Mononuclear cell (primary cell): ENCODE measurements at places on chromosomes 12 and 14. TPM values are rescaled to one million over a fixed set of nuclear protein-coding genes. Genes with fewer than 3 reads are reported as not detected.

The TESPA1 gene
- 113 TPM for total RNA-seq

The IQSEC3 gene
- total RNA-seq: 0.21 TPM

The GLIPR1L1 gene
- not detected for total RNA-seq

The RIMKLB gene
- total RNA-seq: 8.3 TPM

The DCN gene
- 1.3 TPM for total RNA-seq

The KCNA1 gene
- under 0.01 TPM for total RNA-seq

The MDP1 gene
- 4.5 TPM for total RNA-seq

The CDKL1 gene
- total RNA-seq: 4.6 TPM

The DEPDC4 gene
- total RNA-seq: not detected

The MGP gene
- total RNA-seq: 0.31 TPM

The CYP46A1 gene
- total RNA-seq: 0.10 TPM

The TSHR gene
- total RNA-seq: 0.21 TPM

The AMN gene
- total RNA-seq: 0.84 TPM

The INTS13 gene
- total RNA-seq: 12.8 TPM

The RASSF8 gene
- 0.21 TPM for total RNA-seq

The KRT77 gene
- total RNA-seq: not detected

The VSX2 gene
- total RNA-seq: not detected

The TAS2R42 gene
- not detected for total RNA-seq

The NANOG gene
- not detected for total RNA-seq

The MYG1 gene
- 20.4 TPM for total RNA-seq

The INHBC gene
- total RNA-seq: 0.10 TPM

The NOS1 gene
- total RNA-seq: not detected

The RAPGEF3 gene
- 0.42 TPM for total RNA-seq

The SERPINA9 gene
- total RNA-seq: not detected

The TAS2R46 gene
- 6.5 TPM for total RNA-seq

The KRT74 gene
- 0.10 TPM for total RNA-seq

The IRAK4 gene
- total RNA-seq: 49.8 TPM

The CLEC4C gene
- 3.0 TPM for total RNA-seq

The MYH6 gene
- not detected for total RNA-seq

The MEG3 gene
- total RNA-seq: 1.7 TPM

The CPM gene
- total RNA-seq: 13.2 TPM

The LYZ gene
- 5,492 TPM for total RNA-seq

The RTL1 gene
- not detected for total RNA-seq

The HIP1R gene
- 76.3 TPM for total RNA-seq

The PLBD2 gene
- 15.3 TPM for total RNA-seq

The KCNK10 gene
- 0.10 TPM for total RNA-seq

The CD4 gene
- 94.3 TPM for total RNA-seq

The LUM gene
- total RNA-seq: 0.10 TPM

The BBOF1 gene
- 4.1 TPM for total RNA-seq

The KRT82 gene
- not detected for total RNA-seq

The P2RX7 gene
- total RNA-seq: 9.3 TPM

The REM2 gene
- total RNA-seq: 2.1 TPM

The PTGER2 gene
- 46.7 TPM for total RNA-seq

The CACNA1C gene
- total RNA-seq: 0.10 TPM

The NINJ2 gene
- total RNA-seq: 8.4 TPM

The TMEM229B gene
- total RNA-seq: 8.2 TPM

The POTEM gene
- not detected for total RNA-seq

The OTOGL gene
- total RNA-seq: not detected
